ENCODE measurements at places on chromosomes 6 and 20. TPM values are rescaled to one million over a fixed set of nuclear protein-coding genes. Genes with fewer than 3 reads are reported as not detected.

ZNF391 gene
- 0.75 TPM for polyA plus RNA-seq

PKIB gene
- 1.4 TPM for polyA plus RNA-seq

ABHD16B gene
- polyA plus RNA-seq: not detected

SLC25A27 gene
- polyA plus RNA-seq: 0.50 TPM

NOX3 gene
- polyA plus RNA-seq: not detected

USP49 gene
- 1.3 TPM for polyA plus RNA-seq

- H3K4me1 ChIP-seq: no peaks in the 10 kb centered on the region
- DNase-seq: no peak
- H3K4me3 ChIP-seq: no peak overlapping the region
- H3K27ac ChIP-seq: no peak overlapping the region
Measured at GRCh38 chr20:11302436-11302835, 615.3 kb upstream of the BTBD3 start.

- no peak overlapping the region for H3K4me3 ChIP-seq
- no peak for DNase-seq
- no peaks in the 10 kb centered on the region for H3K4me1 ChIP-seq
- no peaks in the 10 kb centered on the region for H3K36me3 ChIP-seq
- H3K27ac ChIP-seq: no peak overlapping the region
- H3K27me3 ChIP-seq: no peaks in the 10 kb centered on the region
Measured at GRCh38 chr6:149476789-149477455, 7.9 kb downstream of the ZC3H12D start.

DNA sequence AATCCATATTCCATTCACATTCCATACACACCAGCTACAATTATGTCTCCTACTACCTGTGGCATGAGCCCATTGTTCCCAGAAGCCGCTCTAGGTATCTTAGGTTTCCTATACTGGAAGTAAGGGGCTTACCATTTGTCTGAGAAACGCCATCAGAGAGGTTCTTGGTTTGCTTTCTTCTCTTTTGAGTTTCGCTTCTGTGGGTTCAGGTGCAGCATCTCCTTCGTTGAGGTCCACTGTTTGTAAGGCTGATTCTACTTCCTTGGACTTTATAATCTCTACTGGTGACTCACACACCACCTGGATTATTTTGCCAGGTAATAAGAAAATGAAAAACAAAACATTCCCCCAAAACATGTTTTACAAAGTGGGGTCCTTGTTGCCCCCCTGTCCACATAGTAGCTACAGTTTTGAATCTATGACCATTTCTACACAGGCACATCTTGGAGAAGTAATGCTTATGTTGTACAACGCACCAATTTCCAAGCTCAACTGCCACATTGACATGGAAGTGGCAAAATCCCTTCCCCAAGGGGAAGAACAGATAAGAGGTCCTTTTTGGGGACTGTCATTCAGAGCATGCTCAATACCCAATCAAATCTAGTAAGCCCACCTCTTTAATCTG lies 103.5 kb downstream of the BCAS1 start:
- H3K27me3 ChIP-seq: no peaks in the 10 kb centered on the region
- no peaks in the 10 kb centered on the region for H3K4me1 ChIP-seq
- DNase-seq: no peak

GRCh38 chr20:42484335-42484734 lies 705.4 kb downstream of the PTPRT start:
- no peak for DNase-seq
- H3K36me3 ChIP-seq: no peaks in the 10 kb centered on the region
- no peak overlapping the region for H3K4me3 ChIP-seq
- H3K4me1 ChIP-seq: no peaks in the 10 kb centered on the region

GRCh38 chr20:4230651-4231050 lies 215.3 kb upstream of the RNF24 start:
- H3K27me3 ChIP-seq: no peaks in the 10 kb centered on the region
- peaks cover 5% of the 10 kb centered on the region for H3K4me1 ChIP-seq
- no peaks in the 10 kb centered on the region for H3K36me3 ChIP-seq
- H3K4me3 ChIP-seq: no peak overlapping the region
- no peak overlapping the region for H3K27ac ChIP-seq

DNA sequence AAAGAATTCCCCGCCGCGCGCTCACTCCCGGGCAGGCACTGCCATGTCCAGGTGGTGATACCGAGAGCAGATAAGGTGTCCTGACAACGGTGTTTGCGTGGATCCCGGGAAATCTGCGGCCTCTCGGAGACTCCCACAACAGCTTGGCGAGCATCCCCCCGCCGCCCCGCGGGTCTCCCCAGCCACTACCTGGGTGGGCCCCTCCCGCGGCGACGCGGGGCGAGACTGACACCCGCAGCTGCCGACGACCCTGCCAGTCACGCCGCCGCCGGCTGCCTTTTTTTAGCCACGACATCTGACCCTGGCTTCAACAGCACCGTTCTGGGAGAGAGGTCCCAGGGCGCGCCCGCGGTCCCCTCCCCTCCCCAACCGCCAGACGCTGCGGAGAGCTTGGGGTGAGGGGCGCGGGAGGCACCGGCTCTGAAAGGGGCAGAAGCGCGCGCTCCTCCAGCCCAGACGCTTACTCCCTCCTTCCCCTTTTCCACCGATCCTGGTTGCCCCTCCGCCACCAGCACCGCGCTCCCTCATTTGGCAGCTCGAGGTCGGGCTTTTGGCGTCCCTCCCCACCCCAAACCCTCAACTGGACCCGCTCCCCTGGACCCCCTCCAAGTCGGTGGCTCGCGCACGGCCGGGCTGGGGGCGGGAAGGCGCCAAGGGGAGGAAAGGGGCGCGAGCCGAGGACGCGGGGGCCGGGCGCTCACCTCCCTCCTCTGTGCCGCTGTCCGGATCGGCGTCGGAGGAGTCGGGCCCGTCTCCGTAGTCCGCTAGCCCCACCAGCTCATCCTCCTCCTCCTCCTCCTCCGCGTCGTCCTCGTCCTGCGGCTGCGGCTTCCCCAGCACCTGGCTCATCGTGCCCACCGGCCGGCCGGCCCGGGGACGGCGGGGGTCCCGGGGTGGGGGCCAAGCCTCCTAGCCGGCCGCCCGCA lies 665 bp downstream of the RRAGD start:
- H3K4me3 ChIP-seq: peak overlapping the region; percentile 60
- no peaks in the 10 kb centered on the region for H3K4me1 ChIP-seq
- H3K36me3 ChIP-seq: no peaks in the 10 kb centered on the region
- peak; percentile 68 for DNase-seq
